SK-N-SH (cell line): ENCODE measurements at places on chromosomes 5 and 9. TPM values are rescaled to one million over a fixed set of nuclear protein-coding genes. Genes with fewer than 3 reads are reported as not detected.
A peak's percentile ranks its signal among the peaks of the same experiment; 100 is the strongest.

- DNase-seq: no peak
- no peak overlapping the region for H3K4me3 ChIP-seq
- H3K27ac ChIP-seq: no peak overlapping the region
These were observed 20.2 kb upstream of the WHRN start for GRCh38 chr9:114525513-114525912.

- H3K4me3 ChIP-seq: no peak overlapping the region
- no peak for DNase-seq
- no peaks in the 10 kb centered on the region for H3K36me3 ChIP-seq
- H3K27ac ChIP-seq: no peak overlapping the region
- no peaks in the 10 kb centered on the region for H3K4me1 ChIP-seq
These were observed 6.6 kb upstream of the N4BP3 start for GRCh38 chr5:178106556-178107239.

The HABP4 gene
- 18.4 and 19.0 TPM in 2 replicates for polyA plus RNA-seq

DNA sequence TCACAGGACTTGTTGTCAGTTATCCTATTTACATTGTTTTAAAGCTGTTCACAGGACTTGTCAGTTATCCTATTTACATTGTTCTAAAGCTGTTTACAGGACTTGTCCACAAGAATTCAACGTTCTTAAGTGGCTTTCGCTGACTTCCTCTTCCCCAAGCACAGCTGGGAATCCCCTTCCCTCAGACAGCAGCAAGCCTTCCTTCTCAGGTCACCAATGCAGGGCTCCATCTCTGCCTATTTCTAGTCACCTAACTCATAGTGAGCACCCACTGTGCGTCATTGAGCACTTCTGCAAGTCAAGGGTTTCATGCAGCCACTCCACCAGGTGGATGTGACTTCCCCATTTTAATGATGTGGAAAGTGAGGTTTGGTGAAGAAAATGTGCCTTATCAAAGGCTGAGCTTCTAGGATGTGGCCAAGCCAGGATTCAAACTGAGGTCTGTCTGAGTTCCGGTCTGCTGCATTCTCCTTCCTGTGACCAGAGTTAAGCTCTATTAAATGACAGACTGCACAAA lies 109.8 kb upstream of the ZNF462 start:
- H3K27ac ChIP-seq: no peak overlapping the region
- H3K27me3 ChIP-seq: no peaks in the 10 kb centered on the region

The ZNG1C gene
- polyA plus RNA-seq: 25.1 and 29.4 TPM in 2 replicates

DNA sequence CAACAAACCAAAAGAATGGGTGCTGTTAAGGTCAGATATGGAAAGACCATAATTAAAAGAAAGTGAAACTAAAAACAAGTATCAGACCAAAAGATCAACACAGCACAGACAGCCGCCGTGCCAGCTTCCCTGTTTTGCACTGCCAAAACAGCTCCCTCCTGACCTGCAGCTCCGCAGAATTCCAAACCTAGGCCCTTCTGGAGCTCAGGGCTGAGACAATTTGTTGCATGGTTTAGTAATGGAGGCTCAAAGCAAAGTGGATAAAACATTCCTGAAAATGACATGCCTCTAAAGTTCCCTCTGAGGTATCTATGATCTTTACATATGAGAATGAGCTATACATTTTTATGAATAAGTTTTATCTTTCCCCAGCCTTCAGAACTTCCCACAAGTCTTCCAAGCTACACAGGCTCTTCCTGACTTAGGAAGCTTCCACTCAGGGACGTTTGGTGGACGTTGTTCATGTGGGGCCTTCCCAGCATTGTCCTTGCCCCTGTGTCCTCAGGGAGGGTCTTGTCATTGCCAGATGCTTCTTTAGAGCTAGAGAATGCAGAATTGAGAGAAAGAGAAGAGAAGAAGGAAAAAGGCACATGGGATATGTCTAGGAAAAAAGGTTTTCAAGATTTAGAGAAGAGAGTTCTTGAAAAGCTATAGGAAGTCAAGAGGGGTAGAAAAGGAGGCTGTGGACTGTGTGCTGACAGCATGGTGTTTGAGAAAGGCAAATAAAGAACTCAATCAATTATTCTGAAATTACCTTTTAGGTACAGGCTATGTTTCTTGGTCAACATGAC lies 28.4 kb upstream of the SSBP2 start:
- H3K4me3 ChIP-seq: peak overlapping the region; percentile 31
- DNase-seq: peak; percentile 27
- peaks cover 16% of the 10 kb centered on the region for H3K4me1 ChIP-seq

DNA sequence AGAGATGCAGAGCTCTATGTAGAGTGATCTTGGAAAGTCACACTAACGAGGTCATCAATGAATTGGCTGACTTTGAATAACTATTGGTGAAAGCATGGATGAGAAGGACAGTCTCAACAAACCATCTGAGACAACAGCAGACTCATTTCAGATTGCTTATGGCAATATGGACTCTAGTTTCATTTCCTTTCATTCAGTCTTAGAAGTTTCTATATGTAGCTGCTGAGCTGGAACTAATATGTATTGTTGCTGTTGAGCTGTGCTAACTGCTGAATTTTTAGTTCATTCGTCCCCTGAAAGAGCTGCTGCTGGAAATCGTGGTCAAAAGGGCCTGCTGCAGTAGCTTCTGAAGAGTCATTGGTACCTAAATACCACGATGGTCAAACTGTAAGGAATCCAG lies 31.3 kb downstream of the TNFSF15 start:
- peaks cover 10% of the 10 kb centered on the region; the same call in 1 of the 2 replicates for H3K4me1 ChIP-seq
- H3K27ac ChIP-seq: no peak overlapping the region
- H3K36me3 ChIP-seq: no peaks in the 10 kb centered on the region

DNA sequence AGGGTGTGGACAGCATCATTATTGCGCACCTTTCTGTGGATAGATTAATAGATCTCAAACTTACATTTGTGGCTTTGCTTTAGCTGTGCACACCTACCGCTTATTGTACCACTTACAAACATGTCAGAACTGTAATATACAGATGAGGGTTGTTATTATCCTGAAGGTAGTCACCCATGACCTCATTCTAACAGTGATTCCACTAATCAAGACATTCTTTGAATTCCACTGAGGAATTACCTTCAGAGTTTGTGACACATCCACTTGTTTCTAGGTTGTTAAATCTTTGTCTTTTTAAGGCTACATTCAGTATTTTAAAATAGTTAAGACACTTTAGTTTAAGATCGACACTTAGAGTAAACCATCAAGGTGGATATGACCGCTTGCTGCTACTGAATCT lies 7.8 kb downstream of the KCNV2 start:
- peaks cover 11% of the 10 kb centered on the region for H3K4me1 ChIP-seq
- H3K27me3 ChIP-seq: no peaks in the 10 kb centered on the region
- H3K27ac ChIP-seq: no peak overlapping the region
- no peaks in the 10 kb centered on the region for H3K36me3 ChIP-seq
- H3K4me3 ChIP-seq: no peak overlapping the region

DNA sequence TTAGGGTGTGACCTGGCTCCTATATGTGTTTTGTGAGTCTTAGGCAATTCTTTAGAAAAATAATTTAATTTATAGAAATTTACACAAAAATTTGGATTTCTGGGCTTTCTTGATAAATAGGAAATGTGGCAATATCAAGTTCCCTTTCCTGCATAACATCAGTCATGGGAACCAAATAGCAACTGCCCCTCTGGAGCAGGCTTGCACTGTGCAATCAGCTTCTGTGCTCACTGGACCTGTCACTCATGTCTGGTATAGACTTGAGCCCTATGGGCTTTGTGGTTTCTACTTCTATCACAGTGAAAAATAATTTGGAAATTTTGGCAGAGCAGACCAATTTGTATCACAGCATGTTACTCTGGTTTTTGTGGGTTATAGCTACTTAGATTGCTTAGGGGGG lies 131.7 kb downstream of the ADGRV1 start:
- no peaks in the 10 kb centered on the region for H3K4me1 ChIP-seq
- H3K36me3 ChIP-seq: no peaks in the 10 kb centered on the region
- H3K4me3 ChIP-seq: no peak overlapping the region
- H3K27me3 ChIP-seq: no peaks in the 10 kb centered on the region
- no peak for DNase-seq
- no peak overlapping the region for H3K27ac ChIP-seq

DNA sequence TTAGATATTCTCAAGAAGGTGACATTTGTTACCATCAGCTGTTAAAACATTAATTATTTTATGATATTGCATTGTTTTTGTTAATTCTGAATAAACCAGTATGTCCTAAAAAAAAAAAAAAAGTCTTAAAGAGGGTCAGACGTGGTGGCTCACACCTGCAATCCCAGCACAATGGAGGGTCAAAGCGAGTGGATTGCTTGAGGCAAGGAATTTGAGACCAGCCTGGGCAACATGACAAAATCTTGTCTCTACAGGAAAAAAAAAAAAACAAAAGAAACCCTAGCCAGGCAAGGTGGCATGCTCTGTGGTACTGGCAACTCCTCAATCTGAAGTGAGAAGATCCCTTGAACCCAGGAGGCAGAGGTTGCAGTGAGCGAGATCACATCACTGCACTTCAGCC lies 46.8 kb downstream of the CYLC2 start:
- no peaks in the 10 kb centered on the region for H3K4me1 ChIP-seq
- H3K27me3 ChIP-seq: no peaks in the 10 kb centered on the region
- H3K36me3 ChIP-seq: no peaks in the 10 kb centered on the region

The EGR1 gene
- polyA plus RNA-seq: 28.4 and 48.0 TPM in 2 replicates

- peaks cover 4% of the 10 kb centered on the region; the same call in 1 of the 2 replicates for H3K27me3 ChIP-seq
- no peak overlapping the region for H3K27ac ChIP-seq
- H3K36me3 ChIP-seq: no peaks in the 10 kb centered on the region
- no peak for DNase-seq
- no peaks in the 10 kb centered on the region for H3K4me1 ChIP-seq
These were observed 144.4 kb downstream of the SLC12A2 start for GRCh38 chr5:128228008-128228407.

DNA sequence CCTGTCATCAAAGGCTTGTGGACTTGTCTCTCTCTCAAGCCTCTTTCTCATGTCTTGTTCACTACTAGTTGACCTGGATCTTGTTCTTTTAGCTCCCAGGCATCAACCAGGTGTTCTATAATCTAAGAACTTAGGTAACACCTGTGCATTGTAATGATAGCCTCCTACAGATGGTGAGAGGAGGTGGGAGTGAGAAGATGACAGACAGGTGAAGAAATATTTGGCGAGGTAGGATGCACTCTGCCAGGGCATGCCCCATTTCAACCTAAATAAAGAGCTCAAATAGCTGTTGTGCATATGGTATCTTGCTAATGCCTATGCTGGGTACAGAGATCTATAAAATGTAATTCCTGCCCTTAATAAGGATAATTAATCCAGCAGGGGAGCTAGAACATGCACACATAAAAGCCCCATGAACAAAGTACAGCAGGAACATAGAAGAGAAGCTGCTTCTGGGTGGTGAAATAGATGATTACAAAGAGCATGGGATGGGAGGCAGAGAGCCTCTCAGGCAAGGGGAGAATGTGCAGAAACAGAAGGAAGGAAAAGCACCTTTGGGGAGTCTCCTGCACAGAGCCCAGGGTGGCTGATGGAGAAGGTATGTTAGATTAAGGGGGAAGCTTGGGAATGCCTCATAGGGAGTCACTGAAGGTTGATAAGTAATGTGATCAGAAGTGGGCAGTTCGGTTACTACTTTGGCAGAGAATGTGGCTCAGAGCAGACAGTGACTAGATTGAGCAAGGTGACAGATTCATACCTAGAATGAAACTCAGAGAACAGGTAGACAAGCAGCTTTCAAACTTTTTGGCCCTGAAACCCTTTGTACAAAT lies 28.0 kb upstream of the PLIN2 start:
- no peak overlapping the region for H3K27ac ChIP-seq
- no peak for DNase-seq
- H3K36me3 ChIP-seq: no peaks in the 10 kb centered on the region
- no peak overlapping the region for H3K4me3 ChIP-seq

GRCh38 chr9:96169901-96170300 lies 132.1 kb downstream of the HSD17B3 start:
- H3K4me1 ChIP-seq: peaks cover 3% of the 10 kb centered on the region; the same call in 1 of the 2 replicates
- no peak overlapping the region for H3K27ac ChIP-seq
- no peaks in the 10 kb centered on the region for H3K27me3 ChIP-seq
- no peak overlapping the region for H3K4me3 ChIP-seq
- no peaks in the 10 kb centered on the region for H3K36me3 ChIP-seq
- DNase-seq: peak; percentile 40

GRCh38 chr9:114629563-114630090 lies 18.5 kb downstream of the TMEM268 start:
- H3K4me1 ChIP-seq: no peaks in the 10 kb centered on the region
- H3K4me3 ChIP-seq: no peak overlapping the region
- no peaks in the 10 kb centered on the region for H3K27me3 ChIP-seq

DNA sequence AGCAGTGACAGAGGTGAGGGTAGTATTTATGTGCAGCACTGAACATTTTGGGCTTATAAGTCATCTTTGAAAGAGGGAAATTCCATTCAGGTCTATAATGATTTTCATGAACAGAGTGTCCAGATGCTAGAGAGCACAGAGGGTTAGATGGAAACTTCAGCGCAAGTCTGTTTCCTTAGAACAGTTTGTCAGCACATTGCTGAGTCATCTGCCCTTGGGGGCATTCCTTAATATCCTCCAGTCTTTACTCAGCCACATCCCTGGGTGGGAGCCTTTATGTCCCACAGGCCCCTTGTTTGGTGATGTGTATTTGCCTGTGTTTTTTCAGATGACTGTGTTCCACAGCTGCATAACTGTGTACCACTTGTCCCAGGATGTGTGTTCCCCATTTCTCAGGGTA lies 138.5 kb upstream of the S1PR3 start:
- H3K27ac ChIP-seq: no peak overlapping the region; the same call in none of the 2 replicates
- no peak overlapping the region for H3K4me3 ChIP-seq
- no peaks in the 10 kb centered on the region for H3K36me3 ChIP-seq
- no peak for DNase-seq
- H3K27me3 ChIP-seq: no peaks in the 10 kb centered on the region

DNA sequence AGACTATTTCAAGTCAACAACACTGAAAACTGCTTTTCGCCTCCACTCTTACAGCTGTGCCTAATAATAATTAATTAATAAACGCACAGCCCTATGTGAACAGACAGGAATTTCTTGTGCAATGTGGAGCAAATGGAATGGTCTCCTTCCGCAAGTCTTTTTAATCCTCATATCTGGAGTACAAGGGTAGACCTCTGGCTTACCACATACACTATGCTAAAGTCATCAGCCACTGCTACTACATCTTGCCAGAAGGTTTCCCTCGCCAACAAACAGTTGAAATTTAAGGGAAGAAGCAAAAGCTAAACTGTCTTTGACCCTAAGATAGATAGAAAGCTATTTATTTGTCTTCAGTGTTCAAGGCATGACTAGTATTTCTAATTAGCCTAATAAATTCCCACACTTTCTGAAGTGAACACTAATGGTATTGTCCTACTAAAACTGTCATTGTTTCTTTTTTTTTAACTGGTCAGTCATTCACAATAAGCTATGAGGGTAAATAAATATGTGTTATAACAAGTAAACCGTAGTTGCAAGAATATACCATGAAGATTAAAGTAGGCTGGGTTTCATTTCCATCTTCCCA lies 63.9 kb downstream of the GOLPH3 start:
- no peaks in the 10 kb centered on the region for H3K27me3 ChIP-seq
- peak overlapping the region; percentile 12; the same call in 1 of the 2 replicates for H3K27ac ChIP-seq
- DNase-seq: no peak
- H3K4me1 ChIP-seq: no peaks in the 10 kb centered on the region
- H3K36me3 ChIP-seq: peaks cover 58% of the 10 kb centered on the region
- H3K4me3 ChIP-seq: no peak overlapping the region

GRCh38 chr5:45609661-45610060 lies 86.5 kb downstream of the HCN1 start:
- H3K27me3 ChIP-seq: no peaks in the 10 kb centered on the region
- H3K36me3 ChIP-seq: no peaks in the 10 kb centered on the region
- no peak overlapping the region for H3K4me3 ChIP-seq
- H3K4me1 ChIP-seq: no peaks in the 10 kb centered on the region
- no peak for DNase-seq

- H3K4me3 ChIP-seq: no peak overlapping the region
- peaks cover 3% of the 10 kb centered on the region for H3K4me1 ChIP-seq
These were observed 210.0 kb upstream of the CLINT1 start for GRCh38 chr5:158068964-158069363.

The CLINT1 gene
- polyA plus RNA-seq: 65.4 and 105 TPM in 2 replicates
